Activated naive CD4-positive, alpha-beta T cell treated with anti-CD3 and anti-CD28 coated beads, Interleukin-2, amount 50 U/mL, for 72 hours (primary cell): ENCODE measurements at places on chromosomes 12 and 14. TPM values are rescaled to one million over a fixed set of nuclear protein-coding genes. Genes with fewer than 3 reads are reported as not detected.

The TAS2R9 gene
- total RNA-seq: not detected

The PPP1R1A gene
- total RNA-seq: not detected

The DTD2 gene
- total RNA-seq: 8.6 TPM

The BDKRB2 gene
- total RNA-seq: not detected

The BCL2L14 gene
- total RNA-seq: 15.7 TPM

The KRT77 gene
- total RNA-seq: not detected

The SAMD4A gene
- 2.3 TPM for total RNA-seq

The PPP1R36 gene
- not detected for total RNA-seq

The CSAD gene
- total RNA-seq: 55.8 TPM

The IRAK4 gene
- total RNA-seq: 11.6 TPM

The ACOT4 gene
- total RNA-seq: 3.1 TPM

The MUCL1 gene
- total RNA-seq: not detected
